ENCODE measurements at places on chromosomes 2 and 18.

DNA sequence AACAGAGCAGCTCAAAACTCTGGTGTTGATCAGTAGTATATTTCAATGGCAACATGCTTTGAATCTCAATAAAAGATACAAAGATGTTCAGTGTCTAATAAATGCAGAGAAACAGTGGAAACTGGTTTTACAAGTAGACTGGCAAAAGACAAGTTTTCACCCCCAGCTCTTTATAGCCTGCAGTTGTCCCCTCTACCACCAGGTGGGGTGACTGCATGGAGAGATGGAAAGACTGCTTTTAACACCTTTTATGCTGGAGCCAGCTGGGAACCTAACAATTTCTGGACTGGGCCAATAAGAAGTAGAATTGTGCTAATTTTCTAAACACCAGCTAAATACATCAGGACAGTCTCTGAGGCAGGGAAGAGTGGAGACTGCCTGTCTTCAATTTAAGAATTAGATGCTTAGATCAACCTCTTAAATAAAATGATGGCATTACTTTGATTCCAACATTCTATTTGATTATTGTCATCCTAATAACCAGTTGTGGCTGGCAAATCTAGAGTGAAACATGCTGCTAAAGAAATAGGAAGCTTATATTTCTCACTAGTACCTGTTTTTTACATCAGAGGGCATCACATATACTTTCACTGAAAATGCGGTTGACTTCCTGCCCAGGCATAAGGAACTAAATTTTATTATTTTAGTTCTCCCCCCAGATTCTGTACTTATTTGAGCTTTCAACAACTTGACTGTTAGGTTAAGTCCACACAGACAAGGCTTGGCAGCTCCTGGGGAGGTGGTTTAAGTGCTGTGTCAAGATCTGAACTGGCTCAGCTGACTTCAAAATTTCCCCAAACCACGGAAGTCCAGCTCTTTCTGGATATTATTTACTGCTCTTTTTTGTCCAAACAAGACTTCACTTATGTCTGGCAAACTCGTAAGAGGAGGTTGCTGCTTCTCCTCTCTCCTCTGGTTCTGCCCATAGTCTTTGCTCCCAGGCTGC is 140.5 kb downstream of the TPGS2 start:
- peak; percentile 64 for DNase-seq

GRCh38 chr2:200383380-200384110 is 77.1 kb downstream of the SPATS2L start:
- DNase-seq = no peak

DNA sequence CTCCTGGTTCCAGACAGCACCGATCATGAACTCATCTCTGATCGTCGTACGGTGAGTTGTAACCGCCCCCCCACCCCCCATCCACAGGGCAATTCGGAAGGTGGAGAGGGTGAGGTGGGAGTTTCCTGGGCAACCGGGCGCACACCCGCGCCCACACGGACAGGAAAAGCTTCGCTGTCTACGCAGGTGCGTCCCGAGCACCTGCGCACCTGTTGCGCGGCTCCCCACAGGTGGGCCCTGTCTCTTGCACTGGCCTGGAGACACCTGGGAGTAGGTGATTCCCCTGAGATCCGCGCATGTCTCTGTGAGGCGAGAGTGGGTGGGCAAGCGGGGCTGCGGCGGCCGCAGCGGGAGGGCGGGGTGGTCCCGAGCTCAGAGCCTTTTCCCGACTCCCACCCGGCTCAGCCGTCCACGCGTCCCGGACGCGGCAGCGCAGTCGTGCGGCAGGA is 459 bp upstream of the ATP6V1C2 start:
- DNase-seq = peak; percentile 11

DNA sequence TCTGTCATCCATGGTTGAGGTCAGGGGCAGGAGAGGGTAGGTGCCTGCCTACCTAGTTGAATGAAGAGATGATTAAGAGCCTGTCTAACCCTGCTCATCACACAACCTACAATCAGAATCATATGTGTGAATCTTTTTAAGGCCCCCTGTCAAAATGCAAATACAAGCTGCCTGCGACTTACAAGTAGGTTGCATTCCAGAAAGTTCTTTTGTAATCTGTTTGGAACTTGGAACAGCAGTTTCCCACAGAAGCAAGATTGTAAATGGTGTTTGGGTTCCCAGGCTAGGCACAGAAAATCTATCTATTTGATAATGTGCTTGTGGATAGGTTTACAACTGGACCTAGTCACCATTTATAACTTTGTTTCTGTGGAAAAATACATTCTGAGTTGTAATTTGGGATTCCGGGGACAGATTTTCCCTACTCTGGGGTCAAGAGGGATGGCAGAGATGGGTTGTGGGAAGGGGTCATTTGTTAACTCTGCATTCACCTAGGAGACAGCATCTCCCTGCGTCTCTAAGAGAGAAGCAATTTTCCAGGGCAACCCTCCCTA is 4.4 kb downstream of the LIPG start:
- no peak for DNase-seq

GRCh38 chr2:163572850-163573249 is 163.0 kb downstream of the FIGN start:
- DNase-seq = no peak

Measured in progenitor cell of endocrine pancreas (in vitro differentiated cells).